ENCODE measurements at places on chromosomes 2 and 18. TPM values are rescaled to one million over a fixed set of nuclear protein-coding genes. Genes with fewer than 3 reads are reported as not detected.

IL1RL2 gene
- total RNA-seq, result 0.19 TPM

OTX1 gene
- total RNA-seq, result 14.8 TPM

SMAD7 gene
- 67.4 TPM for total RNA-seq

EGR4 gene
- total RNA-seq, result 0.23 TPM

HOXD9 gene
- 0.94 TPM for total RNA-seq

Measured in endodermal cell (in vitro differentiated cells).